ENCODE measurements at places on chromosomes 12 and 14. TPM values are rescaled to one million over a fixed set of nuclear protein-coding genes. Genes with fewer than 3 reads are reported as not detected.

CLEC2A gene
- total RNA-seq = not detected

KITLG gene
- total RNA-seq = not detected

CFAP73 gene
- 1.9 TPM for total RNA-seq

DNA sequence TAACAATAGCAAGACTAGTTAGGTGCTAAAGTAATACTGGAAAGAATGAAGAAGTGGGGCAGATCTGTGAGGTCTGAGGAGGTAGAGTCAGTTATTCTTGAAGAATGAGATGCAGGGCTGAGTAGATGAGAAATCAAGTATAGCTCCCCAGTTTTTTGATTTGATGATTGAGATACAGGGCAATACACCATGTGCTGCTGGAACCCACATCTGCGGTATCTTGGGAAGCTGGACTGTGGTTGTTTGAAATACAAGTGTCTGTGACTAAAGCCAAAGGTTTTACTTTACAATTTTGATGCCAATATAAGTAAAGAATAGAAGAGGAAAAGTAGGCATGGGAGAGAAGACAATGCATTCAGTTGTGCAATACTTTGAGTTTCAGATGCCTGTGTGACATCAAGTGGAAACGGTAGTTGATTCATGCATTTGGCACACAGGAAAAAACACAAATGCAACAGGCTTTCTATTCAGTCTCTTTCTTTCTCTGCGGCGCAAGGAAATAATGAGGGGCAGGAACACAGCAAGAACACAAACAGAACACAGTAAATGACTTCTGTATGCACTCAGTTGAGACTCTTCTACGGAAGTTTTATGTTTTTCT, 190.2 kb upstream of the SLC38A2 start:
- no peak for DNase-seq

DNA sequence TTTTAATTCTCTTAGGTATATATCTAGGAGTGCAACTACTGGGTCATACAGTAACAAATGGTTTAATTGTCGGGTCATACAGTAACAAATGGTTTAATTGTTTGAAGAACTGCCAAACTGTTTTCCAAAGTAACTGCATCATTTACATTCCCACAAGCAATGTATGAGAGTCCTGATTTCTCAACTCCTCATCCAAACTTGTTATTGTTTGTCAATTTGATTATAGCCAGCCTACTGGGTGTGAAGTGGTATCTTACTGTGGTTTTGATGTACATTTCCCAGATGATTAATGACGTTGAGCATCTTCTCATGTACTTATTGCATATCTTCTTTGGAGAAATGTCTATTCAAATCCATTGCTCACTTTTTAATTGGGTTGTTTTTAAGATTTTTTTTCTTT, 67.6 kb upstream of the CFL2 start:
- no peak for DNase-seq

CCDC38 gene
- total RNA-seq = 0.18 TPM

DNA sequence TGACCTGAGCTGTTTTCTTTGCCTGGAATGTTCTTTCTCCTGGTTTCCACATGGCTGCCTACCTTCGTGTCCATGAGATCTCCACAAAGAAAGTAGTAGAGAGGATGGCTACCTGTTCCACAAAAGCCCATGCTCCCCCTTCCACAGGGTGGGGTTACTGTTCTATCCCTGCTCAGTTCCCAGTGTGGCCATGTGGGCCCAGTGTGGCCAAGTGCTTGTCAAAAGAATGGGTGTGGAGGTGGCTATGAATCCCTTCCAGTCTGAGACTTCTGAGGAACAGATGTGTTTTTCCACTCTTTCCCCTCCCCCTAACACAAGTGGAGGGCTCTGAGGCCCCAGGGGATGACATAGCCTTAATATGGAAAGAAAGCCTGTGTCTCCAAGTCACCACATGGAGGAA, 26.2 kb upstream of the HSP90B1 start:
- DNase-seq = no peak

DNA sequence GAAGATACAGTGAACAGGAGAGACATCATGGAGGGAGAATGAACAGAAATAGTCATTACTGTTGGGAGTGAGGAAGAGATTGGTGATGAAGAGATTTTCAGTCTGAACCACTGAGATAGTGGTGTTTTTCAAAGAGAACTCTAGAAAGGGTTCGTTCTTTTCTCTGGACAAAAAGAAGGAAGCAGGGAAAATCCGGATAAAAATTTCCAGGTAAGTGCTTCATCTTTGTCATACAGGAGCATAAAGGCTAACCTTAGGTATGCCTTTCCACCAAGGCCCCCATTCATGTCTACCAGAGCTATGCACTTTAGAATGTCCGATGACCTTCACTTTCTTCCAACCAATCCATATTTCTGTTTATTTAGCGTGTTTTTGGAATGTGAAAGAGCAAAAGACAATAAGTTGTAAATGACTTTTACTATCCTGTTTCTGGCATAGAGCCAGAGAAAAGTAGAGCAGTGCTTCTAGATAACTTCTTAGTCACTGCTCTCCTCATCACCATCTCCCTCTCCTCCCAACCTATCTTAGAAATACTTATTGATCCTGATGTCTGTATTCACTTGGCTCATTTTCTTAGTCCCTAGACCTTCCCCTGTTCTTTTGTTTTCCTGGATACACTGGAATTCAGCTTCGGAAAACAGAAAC, 116.5 kb downstream of the TTC6 start:
- no peak for DNase-seq

DNA sequence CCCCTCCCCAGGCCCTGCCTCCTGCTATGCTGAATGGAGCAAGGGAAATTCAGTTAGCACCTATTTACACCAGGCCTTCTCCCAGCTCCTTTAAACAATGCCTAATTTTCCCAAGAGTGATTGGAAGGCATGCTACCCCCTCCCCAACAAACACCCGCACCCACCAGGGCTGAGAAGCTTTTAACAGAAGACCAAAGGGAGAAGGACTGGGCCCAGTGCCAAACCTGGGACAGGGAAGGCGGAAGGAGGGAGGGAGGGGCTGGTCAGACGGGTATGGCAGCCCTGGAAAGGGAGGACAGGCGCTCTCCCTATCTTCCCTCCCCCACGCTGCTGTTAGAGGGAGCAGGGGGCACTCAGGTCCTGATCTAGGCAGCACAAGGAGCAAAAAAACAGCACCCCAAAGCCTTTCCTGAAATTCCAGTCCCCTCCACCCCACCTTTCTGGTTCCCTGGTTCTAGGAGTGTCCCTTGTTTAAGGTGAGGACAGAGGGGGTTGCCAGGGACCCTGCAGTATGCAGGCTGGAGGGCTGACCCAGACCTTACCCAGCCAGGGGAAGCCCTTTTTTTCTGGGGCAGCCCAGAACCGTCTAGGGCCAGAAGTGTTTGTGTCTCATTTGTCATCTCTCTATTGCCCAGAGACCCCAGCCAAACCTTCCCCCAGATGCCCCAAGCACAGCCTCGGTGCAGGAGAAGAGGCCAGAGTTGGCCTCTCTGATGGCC, 2.4 kb upstream of the KRT8 start:
- no peak for DNase-seq

RERGL gene
- not detected for total RNA-seq

DNA sequence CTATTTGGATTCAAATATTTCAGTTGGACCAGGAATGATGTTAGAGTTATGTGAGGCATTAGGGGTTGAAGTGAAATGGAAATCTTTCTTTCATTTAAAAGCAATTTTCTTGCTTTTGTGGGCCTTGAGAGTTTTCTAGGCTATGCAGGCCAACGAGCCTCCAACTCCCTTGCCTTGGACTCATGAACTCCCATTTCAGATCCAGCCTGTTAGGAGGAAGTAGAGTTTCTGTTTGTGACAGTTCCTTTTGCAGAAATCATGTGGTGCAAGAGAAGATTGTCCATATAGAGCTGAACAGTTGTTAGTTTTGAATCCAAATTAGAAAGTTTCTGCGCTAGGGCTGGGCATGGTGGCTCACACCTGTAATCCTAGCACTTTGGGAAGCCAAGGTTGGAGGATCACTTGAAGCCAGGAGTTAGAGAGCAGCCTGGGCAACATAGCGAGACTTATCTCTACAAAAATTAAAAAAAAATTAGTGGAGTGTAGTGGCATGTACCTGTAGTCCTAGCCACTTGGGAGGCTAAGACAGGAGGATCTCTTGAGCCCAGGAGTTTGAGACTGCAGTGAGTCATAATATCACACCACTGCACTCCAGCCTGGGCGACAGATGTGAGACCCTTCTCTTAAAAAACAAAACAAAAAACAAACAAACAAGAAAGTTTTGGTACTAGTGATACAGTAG, 47.3 kb upstream of the MED13L start:
- DNase-seq = no peak

GRCh38 chr12:104738776-104739642, 219.1 kb downstream of the SLC41A2 start:
- DNase-seq = no peak

DNA sequence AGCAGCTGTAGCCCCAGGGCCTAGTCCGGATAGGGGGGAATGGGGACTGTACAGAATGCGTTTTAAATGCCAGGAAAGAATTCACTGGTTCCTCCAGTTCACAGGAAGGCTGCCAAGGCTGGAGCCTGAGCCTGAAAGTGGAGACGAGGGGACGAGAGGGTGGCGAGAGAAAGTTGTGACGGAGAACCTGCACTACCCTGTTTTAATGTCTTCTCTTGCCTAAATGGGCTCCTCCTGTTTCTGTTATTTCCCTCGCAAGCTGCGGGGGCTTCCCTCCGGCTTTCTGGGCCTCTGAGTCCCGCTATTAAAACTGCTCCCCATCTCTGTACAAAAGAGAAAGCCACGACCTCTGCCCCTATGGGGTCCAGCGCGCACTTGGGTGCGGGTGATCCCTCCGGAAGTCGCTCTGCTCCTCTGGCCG, 4.5 kb downstream of the C1QL4 start:
- DNase-seq = no peak

KRT77 gene
- total RNA-seq = not detected

DNA sequence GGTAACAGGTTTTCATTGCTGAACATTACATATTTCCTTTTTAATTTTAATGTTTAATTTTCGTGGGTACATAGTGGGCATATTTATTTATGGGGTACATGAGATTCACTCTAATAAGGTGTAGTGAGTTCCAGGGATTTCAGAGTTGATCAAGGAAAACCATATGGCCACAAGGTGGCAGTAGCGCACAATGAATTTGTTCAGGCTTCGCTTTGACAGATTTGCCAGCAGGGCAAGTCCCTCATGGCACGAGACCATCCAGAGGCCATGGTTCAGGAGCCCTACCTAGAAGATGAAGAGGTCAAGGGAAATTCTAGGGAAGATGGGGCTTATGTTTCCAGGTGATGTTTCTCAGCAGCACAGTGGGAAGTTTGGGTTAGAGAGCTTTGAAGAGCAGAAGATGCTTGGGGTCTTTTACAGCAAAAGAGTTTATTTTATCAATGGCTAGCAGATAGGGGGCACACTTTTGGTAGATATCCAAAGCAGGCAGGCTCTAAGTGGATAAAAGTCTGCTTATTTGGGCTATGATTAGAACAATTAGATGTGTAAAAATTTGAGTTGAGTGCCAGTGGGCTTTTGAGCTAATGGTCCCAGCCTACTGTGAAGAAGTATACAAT, 1004.4 kb downstream of the AACS start:
- peak; percentile 75 for DNase-seq

- peak; percentile 85 for DNase-seq
Measured at GRCh38 chr14:106586098-106586704, 1059.8 kb downstream of the TMEM121 start.

DNA sequence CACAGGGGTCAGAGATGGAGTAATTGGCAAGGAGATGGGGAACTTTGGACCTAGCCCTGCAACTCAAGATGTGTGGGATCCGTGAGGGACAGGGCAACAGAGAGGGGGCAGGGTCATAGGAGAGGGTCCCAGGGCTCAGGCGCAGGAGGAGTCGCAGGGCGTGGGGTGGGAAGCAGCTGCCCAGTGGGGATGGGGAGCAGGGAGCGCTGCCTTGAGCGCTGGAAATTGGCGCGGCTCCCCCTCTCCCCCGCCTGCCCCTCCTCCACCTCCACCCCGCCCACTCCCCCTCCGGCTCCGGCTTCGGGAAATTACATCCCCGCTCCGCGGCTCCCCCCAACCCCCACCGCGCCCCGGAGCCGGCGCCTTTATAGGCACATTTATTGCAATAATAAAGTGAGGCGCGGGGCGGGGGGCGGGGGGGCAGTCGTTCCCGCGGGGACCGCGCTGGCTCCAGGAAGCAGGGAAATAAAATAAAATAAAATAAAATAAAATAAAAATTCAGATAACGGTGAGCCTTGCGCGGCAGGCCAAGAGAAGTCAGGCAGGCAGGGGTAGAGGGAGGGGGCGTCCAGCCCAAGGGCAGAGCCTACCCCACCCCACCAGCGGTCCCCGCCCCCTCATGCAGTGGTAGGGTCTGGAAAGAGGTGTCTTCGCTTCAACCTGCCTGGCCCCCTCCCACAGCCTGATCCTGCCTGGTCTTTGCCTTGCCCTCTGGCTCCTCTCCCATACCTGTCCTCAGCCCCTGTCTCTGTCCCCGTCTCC, 3.6 kb downstream of the NXPH4 start:
- no peak for DNase-seq

KRT78 gene
- total RNA-seq = not detected

PDZRN4 gene
- not detected for total RNA-seq

DNA sequence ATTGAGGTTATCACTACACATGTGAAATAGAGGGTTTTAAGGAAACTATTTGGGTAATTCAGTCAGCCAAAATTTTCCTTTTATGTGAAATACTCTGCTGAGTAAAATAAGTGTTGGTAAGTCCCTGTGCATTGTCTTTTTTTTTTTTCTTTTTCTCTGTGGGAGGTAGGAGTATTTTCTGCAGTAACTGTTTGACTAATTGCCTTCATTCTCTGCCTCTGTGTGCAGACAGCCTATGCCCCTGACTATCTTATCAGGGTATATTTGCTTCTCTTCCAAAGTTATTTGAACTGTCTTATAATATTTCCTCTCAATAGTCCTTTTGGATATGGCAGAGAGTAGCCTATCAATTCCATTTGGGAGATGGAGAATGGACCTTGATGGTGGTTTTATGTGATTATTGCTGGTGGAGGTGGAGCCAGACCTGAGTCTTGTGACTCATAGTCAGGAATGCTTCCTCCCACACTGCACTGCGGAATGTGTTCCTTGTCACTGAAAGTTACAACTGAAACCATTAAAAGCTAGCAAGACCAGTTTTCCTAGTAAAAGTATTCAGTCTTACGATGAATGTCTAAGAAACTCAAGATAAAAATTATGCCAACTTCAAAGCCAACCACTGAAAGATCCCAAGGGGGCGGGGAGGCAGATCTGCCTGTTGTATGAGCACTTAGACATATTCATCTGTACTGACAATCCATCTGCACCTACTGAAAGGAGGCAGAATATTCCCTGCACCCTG, 40.9 kb upstream of the STXBP6 start:
- DNase-seq = no peak

ESR2 gene
- 0.31 TPM for total RNA-seq

GRCh38 chr12:59405992-59406391, 189.8 kb upstream of the SLC16A7 start:
- no peak for DNase-seq

- DNase-seq = no peak
Measured at GRCh38 chr14:85300107-85300506, 229.8 kb upstream of the FLRT2 start.

STXBP6 gene
- total RNA-seq = not detected

EEF1AKMT3 gene
- 4.0 TPM for total RNA-seq

Measured in activated CD8-positive, alpha-beta T cell treated with anti-CD3 and anti-CD28 coated beads for 36 hours (primary cell).